ENCODE measurements at places on chromosomes 7 and 10. TPM values are rescaled to one million over a fixed set of nuclear protein-coding genes. Genes with fewer than 3 reads are reported as not detected.

SRRM3 gene
- 1.0 TPM for total RNA-seq

RTKN2 gene
- 0.51 TPM for total RNA-seq

EPHB6 gene
- total RNA-seq, result 4.3 TPM

ABCB1 gene
- total RNA-seq, result 0.77 TPM

UPP1 gene
- total RNA-seq, result 9.0 TPM

COL1A2 gene
- 2,400 TPM for total RNA-seq

PPP1R17 gene
- total RNA-seq, result not detected

GIMAP7 gene
- not detected for total RNA-seq

MALRD1 gene
- 1.7 TPM for total RNA-seq

HABP2 gene
- not detected for total RNA-seq

VSTM2A gene
- not detected for total RNA-seq

LEP gene
- total RNA-seq, result 2.8 TPM

TFR2 gene
- not detected for total RNA-seq

TEX47 gene
- total RNA-seq, result not detected

TMEM130 gene
- total RNA-seq, result 0.26 TPM

BMPER gene
- total RNA-seq, result 12.2 TPM

CTAGE4 gene
- 0.17 TPM for total RNA-seq

OR2A5 gene
- not detected for total RNA-seq

RNF148 gene
- total RNA-seq, result 0.83 TPM

TYSND1 gene
- total RNA-seq, result 15.5 TPM

GTF2IRD2 gene
- 8.2 TPM for total RNA-seq

NAT16 gene
- not detected for total RNA-seq

DUS4L gene
- 8.8 TPM for total RNA-seq

TAS2R41 gene
- not detected for total RNA-seq

PGAM2 gene
- 0.26 TPM for total RNA-seq

SPRN gene
- total RNA-seq, result under 0.01 TPM

STRIP2 gene
- total RNA-seq, result 10.9 TPM

UCMA gene
- total RNA-seq, result not detected

PIK3CG gene
- not detected for total RNA-seq

ADAMTS14 gene
- total RNA-seq, result 1.8 TPM

CFAP69 gene
- 6.2 TPM for total RNA-seq

RASA4 gene
- total RNA-seq, result 6.2 TPM

PPP1R3C gene
- total RNA-seq, result 94.5 TPM

TMEM229A gene
- total RNA-seq, result not detected

SFTPD gene
- not detected for total RNA-seq

GIMAP5 gene
- total RNA-seq, result not detected

LIPA gene
- total RNA-seq, result 72.3 TPM

THSD7A gene
- 0.83 TPM for total RNA-seq

NFKB2 gene
- total RNA-seq, result 23.3 TPM

RAPGEF5 gene
- 1.5 TPM for total RNA-seq
